Stimulated activated CD4-positive, alpha-beta T cell treated with anti-CD3 and anti-CD28 coated beads, Interleukin-15, amount 100 ng/mL, for 1 hour (primary cell): ENCODE measurements at places on chromosomes 4 and X.

- no peak for DNase-seq
Measured at GRCh38 chr4:70893790-70894189, 8.4 kb upstream of the MOB1B start.

- peak; percentile 52 for DNase-seq
Measured at GRCh38 chr4:985123-985830, 1.6 kb upstream of the IDUA start.

GRCh38 chrX:124190440-124190839 lies 142.0 kb upstream of the TEX13D start:
- DNase-seq: no peak

DNA sequence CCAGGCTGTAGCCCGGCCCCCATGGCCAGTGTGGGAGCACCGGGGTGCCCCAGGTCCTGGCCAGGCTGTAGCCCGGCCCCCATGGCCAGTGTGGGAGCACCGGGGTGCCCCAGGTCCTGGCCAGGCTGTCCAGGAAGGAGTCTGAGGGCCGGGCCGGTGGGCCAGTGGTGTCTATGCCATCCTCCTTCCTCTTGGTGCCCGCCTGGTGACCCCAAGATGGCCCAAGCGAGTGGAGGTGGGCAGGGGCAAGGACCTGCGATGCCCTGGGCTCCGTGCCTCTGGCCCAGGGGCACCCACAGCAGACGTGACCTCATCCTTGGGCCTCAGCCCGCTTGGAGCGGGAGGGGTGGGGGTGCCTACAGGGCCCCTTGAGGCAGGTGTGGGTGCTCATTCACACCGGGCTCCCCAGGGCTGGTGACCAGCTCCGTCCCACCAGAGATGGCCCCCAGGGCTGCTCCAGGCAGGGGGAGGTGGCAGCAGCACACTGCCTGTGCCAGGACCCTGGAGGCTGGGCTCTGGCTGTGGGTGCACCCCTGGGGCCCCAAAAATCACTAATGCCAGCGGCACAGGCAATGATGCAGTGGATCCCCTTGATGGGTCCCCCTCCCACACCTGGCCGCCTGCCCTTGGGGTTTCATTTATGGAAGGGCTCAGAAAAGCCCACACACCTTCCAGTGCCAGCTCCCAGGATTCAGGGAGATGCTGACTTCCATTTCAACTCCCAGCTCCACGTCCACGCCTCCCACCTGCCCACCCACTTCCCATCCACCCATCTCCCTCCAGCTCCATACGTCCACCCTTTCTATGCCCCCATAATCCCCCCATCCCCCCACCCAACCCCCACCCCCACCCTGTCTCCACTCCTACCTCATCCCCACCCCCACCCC lies 35.8 kb downstream of the TACC3 start:
- DNase-seq: no peak

- DNase-seq: no peak
Measured at GRCh38 chrX:21427086-21427485, 52.9 kb downstream of the CNKSR2 start.

GRCh38 chr4:61933527-61933926 lies 733.4 kb downstream of the ADGRL3 start:
- no peak for DNase-seq

- DNase-seq: no peak
Measured at GRCh38 chr4:34091451-34091850, 2152.9 kb downstream of the ARAP2 start.

DNA sequence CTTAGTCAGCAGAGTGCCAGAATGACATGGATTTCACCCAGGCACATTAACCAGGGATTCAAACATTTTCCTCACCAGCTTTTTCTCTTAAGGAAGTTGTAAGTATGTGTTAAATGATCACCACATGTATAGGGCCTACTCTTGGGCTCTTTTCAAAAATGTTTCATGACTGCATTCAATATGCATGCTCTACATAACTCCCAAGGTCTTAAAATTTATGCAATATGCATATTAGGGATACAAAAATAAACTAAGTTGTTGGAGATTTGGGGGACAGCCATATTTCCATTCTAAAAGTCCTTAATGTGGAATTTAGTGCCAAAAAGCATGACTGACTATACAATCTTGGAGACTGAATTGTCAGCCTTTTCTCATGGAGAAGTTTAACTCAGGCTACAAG lies 25.0 kb upstream of the TRPC5OS start:
- no peak for DNase-seq

- no peak for DNase-seq
Measured at GRCh38 chrX:20116087-20116576, 575 bp downstream of the MAP7D2 start.

GRCh38 chr4:5812506-5813229 lies 80.2 kb downstream of the CRMP1 start:
- no peak for DNase-seq

DNA sequence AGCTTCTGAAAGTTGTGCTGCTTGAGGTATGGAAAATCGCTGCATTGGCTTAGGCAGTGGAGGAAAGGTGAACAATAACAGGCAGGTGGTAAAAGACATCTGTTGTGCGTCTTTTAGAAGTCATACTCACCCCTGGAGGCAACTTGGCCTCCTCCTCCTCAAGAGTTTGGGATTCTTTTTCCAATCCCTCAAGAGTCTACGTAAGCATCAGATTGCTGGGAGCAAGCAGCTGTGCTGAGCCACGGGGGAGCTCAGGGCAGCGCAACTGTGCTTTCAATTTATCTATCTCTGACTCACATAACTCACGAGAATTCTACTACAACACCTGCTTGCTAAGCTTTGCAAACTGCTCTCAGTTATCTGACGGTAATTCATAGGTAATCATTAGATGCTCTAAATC lies 6.4 kb upstream of the RBMX2 start:
- DNase-seq: no peak

DNA sequence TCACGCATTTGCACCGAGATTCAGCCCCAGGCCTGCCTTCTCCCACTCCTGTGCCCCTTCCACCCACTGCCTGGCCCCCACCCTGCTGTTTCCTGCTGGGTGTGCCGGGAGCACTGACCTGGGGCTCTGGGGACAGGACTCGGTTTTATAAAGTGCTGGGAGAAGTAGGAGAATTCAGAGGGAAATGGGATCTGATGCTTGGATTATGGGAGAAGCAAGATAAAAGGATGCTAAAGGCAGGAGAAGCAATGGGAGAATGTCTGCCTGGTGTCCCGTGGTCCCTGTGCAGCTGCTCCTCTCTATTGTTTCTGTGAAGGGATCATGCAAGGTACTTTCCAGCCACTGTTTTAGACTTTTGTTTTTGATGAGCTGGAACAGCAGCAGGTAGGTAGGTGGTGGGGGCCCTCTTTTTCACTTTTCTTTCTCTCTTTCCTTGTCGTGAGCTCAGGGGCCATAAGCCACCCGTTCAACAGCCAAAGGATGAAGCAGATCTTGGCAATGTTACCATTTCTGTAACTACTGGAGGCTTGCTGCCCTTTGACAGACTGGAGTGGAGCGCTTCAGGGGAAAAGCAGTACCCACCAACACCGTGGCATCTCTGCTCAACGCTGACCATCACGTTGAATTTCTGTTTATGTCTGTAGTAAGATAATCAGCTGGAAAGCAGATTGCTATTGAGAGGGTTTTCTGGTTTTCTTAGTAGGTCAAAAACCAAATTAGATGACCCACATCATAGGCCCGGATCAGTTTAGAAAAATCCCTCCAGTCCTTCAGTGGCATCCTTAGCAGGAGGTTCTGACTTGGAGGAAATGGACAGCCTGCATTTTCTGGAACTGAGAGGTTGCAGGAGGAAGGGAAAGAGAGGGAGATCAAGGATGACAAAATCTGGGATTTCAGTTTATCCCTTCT lies 63.8 kb upstream of the ENPP6 start:
- DNase-seq: no peak

DNA sequence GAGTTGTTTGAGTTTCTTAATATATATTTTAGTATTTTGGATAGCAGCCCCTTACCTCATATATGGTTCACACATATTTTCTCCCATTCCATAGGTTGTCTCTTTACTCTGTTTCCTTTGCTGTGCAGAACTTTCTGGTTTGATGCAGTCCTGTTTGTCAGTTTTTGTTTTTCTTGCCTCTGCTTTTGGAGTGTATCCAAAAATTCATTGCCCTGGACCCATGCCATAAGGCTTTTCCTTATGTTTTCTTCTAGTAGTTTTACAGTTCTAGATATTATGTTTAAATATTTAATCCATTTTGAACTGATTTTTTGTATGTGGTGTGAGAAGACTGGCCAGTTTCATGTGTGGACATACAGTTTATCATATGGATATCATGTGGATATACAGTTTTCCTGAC lies 58.5 kb upstream of the NUDT6 start:
- no peak for DNase-seq

- DNase-seq: no peak
Measured at GRCh38 chrX:15384304-15384703, at the start of gene VEGFD. Gene VEGFD (minus strand): TSS chrX:15384413. CDS start chrX:15383946, 467 bp downstream.

GRCh38 chrX:72309297-72310071 lies 3.8 kb upstream of the CITED1 start:
- no peak for DNase-seq

DNA sequence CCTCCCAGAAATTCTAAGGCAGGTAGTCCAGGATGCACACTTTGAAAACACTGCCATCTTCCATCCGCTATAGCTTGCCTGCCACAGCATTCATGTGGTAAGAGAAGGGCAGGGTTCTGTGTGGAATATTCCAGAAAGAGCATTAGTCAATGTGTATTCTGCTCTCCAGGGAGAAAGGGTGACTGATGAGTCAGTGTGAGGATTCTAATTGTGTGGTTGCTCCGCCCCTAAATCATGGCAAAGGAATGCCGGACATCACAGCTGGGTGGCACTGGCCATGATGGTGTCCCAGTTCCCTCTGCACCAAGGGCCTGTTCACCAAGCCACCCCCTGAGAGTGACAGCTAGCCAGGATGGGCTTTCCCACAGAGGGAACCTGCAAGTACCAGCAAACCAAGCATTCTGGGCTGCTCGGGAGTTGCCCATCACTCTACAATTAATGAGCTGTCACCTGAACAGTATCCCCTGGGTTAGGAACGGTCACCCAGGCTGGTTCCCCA lies 9.5 kb downstream of the IDS start:
- DNase-seq: no peak

- peak; percentile 4 for DNase-seq
Measured at GRCh38 chrX:76148753-76149152, 24.1 kb upstream of the PBDC1 start.

GRCh38 chr4:156638334-156638733 lies 333.3 kb downstream of the PDGFC start:
- DNase-seq: no peak

DNA sequence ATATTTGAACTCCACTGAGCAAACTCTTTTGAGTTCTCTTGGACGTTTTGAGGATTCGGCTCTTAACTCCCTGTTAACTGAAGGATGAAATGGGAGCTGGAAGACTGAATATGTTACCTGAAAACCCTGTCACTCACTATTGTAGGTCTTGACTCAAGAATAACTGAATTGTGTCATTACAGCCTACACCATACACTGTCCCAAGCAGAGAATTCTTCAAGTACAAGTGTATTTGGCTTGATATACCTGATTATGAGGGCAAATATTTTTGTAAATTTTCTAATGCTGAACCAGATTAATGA lies 276.1 kb downstream of the CFAP299 start:
- DNase-seq: no peak
